ENCODE measurements at places on chromosomes 1 and 21. TPM values are rescaled to one million over a fixed set of nuclear protein-coding genes. Genes with fewer than 3 reads are reported as not detected.

CAPN8 gene
- total RNA-seq: 0.23 TPM

WNT4 gene
- total RNA-seq: 0.67 TPM

APOBEC4 gene
- not detected for total RNA-seq

DDAH1 gene
- total RNA-seq: 6.9 TPM

SLC1A7 gene
- not detected for total RNA-seq

CCDC30 gene
- 0.59 TPM for total RNA-seq

AVPR1B gene
- not detected for total RNA-seq

PLEKHM2 gene
- total RNA-seq: 30.5 TPM

CLCC1 gene
- 16.1 TPM for total RNA-seq

TINAGL1 gene
- total RNA-seq: 0.69 TPM
